Psoas muscle (tissue), 8 donors: ENCODE measurements at places on chromosomes 1 and 21.
A peak's percentile ranks its signal among the peaks of the same experiment; 100 is the strongest.

DNA sequence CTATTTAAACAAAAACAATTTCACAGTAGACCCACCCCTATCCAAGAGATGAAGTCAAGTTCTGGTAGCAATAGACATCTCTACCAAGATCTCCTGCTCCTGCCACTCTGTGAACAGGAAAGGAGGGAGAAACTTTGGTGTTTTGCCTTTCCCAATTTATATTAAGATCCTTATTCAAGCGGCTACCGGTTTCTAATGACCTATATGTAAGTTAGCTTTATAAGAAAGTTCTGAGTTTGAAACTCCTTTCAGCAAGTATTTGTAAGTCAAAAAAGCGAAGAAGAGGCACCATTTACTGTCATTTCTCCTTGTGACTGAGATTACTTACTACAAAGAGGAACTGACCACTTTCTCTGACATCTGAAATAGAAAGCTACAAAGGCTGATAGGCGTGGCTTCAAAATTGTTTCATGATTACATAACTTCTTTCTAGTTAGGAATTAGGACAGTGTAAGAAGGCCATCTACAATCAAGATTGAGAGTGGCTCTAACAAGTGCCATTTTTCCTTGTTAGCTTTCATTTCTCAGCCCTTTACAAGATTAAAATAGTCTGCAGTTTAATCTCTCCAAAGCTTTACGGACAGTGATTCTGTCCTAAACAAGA, at the start of gene MNDA:
Gene MNDA, plus strand, starts transcription at position 448 of the 604 bp plus-strand sequence. CDS start 10,803 bp downstream, outside the sequence.
- no peak for DNase-seq

GRCh38 chr1:44321466-44321865, 33.6 kb downstream of the ERI3 start:
- no peak for DNase-seq

GRCh38 chr1:55329091-55329490, 113.9 kb upstream of the USP24 start:
- DNase-seq = no peak

- DNase-seq = peak; percentile 82
Observed at GRCh38 chr1:113759333-113760101, at the start of gene PHTF1. TSS of gene PHTF1 (minus strand) at chr1:113759486. CDS start at chr1:113758703, 783 bp downstream.

DNA sequence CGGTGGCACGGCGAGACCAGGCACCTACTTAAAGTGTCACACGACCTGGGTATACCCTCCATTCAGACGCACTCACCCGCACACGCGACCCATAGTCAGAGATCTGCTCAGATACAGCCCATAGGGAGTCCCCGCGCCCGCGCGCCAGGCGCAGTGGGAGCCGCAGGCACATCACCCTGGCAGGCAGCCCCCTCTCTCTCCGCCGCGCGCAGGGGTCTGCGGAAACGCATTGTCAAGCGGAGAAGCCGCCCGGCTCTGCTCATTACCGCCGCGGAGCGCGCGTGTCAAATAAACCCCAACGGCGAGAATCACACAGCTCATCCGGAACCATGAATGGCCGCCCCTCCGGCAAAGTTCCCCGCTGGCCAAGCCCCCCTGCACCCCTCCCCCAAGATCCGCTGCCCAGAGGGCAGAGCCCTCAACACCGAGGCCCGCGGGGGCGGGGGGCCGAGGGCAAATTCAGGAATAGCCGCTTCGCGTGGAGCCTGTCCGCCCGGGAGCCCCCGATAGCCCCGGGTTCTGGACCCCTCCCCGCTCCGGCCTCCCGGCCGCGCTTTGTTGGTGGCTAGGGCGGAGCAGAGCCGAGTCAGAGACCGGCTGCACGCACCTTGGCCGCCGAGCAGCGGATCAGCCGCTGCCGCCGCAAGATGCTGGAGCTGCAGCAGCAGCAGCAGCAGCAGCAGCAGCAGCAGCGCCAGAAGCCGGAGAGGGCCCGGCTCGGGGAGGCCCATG, 522 bp downstream of the LRP8 start:
- peak; percentile 63 for DNase-seq

DNA sequence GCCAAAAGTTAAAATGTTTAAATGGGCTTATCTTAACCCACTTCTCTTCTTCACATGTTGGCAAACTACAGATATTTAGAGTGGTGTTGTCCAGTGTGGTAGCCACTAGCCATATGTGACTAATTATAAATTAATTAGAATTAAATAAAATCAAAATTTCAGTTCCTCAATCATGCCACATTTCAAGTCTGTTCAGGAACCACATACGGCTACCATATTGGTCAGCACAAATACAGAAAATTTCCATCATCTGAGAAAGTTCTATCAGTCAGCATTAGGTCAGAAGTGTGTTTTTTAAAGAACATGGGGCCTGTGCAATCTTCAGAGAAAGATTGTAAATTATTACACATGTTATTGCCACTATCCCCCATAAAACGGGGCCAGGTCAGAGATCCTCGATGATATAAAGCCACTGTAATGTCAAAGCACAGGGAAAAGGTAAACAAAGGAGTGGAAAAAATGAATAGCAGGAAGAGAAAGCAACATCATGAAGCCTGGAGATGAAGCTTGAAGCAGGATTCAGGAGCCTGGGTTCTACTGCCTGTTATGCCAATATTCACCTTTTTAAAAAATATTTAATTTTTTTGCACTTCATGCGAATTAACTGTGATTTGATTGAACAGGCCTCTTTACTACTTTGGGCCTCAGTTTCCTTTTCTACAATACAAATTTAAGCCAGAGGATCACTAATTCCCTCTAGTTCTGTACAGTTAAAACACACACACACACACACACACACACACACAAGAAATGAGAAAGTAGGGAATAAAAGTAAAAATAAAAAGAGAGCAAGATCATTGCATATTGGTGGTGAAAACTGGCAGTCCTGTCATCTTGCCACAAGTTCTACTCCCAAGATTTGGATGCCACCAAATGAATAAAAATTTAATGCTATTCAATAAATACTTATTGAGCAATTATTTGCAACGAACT, 2.3 kb downstream of the RSBN1 start:
- no peak for DNase-seq

- no peak for DNase-seq
Observed at GRCh38 chr1:3051270-3052268, 17.4 kb upstream of the PRDM16 start.

- DNase-seq = peak; percentile 88
Observed at GRCh38 chr21:43775795-43776430, at the start of gene CSTB. TSS of gene CSTB (minus strand) at chr21:43776308. CDS start at chr21:43776269, 39 bp downstream.

DNA sequence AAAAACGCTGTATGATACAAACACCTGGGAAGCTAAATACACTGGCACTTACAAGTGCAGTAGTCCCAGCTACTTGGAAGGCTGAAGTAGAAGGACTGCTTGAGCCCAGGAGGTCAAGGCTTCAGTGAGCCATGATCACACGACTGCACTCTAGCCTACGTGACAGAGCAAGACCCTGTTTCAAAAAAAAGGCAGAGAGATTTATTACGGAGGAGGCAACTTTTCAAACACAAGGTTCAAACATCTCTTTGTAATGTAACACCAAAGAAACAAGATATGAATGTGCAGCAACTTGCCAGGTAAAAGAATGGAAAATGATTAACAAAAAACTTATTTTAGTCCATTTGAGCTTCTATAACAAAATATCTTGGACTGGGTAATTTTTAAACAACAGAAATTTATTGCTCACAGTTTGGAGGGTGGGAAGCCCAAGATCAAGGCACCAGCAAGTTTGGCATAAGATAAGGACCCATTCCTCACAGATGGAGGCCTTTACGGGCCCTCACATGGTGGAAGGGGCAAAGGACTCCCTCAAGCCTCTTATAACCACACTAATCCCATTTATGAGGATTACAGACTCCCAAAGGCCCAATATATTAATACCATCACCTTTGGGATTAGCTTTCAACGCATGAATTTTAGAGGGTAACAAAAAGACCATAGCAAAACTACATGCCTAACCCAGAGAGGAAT, 73.3 kb downstream of the EVI5 start:
- no peak for DNase-seq

DNA sequence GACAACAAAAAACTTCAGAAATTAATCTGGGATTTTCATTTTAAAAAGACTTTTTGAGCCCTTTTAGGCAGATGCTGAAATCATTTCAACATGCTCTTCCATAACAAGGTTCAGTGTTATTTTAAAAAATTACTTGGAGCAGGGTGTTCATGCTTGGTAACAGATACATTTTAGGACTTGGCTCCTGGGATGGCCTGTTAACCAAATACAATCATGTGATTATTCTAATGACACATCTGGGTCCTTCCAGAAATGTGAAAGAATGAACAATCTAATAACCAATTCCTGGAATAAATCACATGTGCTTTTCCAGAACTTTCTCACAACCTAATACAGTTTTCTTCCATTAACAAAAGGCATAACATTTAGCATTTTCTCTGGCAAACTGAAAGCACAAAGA, 379.8 kb upstream of the RUNX1 start:
- no peak for DNase-seq

DNA sequence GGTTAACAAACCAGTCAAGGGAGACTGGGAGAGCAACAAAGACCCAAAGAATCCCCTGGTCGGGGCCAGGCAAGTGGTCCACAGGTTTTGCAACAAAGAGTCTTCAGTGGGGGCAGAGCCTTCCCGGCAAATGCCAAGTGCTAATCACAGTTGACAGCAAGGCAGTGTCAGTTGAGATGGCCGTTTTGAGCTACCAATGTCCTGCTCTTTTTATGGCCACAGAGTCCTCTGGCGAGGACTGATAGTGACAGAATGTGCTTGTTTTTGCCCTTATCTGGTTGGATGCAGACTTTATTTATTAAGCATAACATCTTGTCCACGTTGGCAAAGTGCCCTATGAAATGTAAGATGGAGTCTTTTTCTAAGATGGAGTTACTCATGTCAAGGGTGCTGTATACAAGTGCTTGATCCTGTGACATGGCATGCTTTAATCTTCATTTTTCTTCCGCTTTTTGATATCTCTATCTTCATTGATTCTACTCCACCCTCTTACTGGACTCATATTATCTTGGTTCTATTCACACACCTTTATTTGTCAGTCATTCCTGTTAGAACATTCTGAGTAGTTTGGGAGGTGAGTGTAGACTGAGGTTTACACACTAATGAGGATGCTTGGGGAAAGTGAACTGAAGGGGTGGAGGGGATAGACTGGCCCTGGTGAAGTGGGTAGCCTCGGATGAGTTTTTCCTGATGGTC, 51.8 kb downstream of the KCNK1 start:
- DNase-seq = no peak

GRCh38 chr1:64956733-64957441, 9.5 kb downstream of the JAK1 start:
- DNase-seq = no peak

- DNase-seq = peak; percentile 43
Observed at GRCh38 chr1:89821322-89822108, 683 bp downstream of the LRRC8D start.

DNA sequence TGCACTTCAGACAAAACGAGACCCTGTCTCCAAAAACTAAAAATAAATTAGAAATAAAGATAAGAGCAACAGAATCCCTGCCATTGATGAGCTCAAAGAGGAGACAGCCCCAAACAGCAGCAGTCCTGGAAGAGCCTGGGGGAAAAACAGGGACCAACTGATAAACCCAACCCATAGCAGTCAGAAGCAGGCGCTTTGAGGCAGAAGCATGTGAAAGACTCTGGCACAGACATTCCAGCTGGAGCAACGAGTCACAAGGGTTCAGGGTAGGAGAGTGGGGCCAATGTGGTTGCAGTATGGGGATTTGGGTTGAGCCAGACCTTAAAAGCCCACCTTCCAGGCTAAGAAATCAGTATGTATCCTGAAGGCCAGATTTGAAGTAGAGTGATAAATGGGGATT, 78.5 kb downstream of the MPZL1 start:
- no peak for DNase-seq

GRCh38 chr1:184865831-184866230, 108.5 kb downstream of the NIBAN1 start:
- no peak for DNase-seq

- DNase-seq = no peak
Observed at GRCh38 chr1:223421025-223421424, 27.8 kb downstream of the CCDC185 start.

- no peak for DNase-seq
Observed at GRCh38 chr1:157091186-157091585, 8.4 kb downstream of the ETV3L start.

- peak; percentile 43 for DNase-seq
Observed at GRCh38 chr1:164703463-164703862, 144.5 kb downstream of the PBX1 start.

GRCh38 chr21:44760376-44760775, 41.2 kb downstream of the UBE2G2 start:
- DNase-seq = no peak
